ENCODE measurements at places on chromosomes 7 and 10.

DNA sequence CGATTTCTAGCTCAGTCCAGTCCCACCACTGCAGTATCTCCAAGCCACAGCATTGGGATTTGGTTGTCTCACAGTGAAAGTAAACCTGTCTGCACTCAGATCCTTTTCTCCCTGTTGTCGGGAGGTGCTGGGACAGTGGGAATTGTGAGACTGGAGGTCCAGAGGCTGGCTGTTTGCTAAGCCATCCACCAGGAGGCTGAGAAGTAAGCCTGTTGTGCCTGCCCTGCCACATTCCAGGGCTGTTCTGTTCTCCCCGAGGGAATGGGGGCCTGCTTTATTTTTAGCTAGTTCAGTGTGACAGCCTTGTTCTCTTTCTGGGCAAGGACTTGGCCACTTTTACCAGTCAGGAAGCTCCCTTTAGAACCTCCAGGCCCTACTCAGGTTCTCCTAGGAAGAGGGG is 54.9 kb downstream of the HK1 start:
- no peak for DNase-seq

DNA sequence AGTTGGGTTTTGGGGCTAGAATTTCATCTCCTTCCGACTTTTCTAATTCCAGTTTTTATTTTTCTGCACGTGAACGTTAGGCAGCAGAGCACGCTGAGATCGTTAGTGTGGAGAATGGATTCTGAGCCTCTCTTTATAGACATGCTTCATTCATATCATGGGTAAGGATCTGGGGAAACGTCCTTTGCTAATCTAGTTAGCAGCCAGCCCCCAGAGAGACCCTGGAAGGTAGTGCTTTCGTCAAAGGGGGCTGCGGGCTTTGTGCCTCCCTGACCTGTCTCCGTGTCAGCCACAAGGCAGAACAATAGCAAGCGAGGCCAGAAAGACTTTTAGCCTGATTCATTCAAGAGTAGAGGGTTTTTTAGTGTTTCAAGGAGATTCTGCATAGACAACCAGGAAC is 196.3 kb upstream of the KLF6 start:
- no peak for DNase-seq

GRCh38 chr10:77201135-77202106 is 436.2 kb downstream of the KCNMA1 start:
- no peak for DNase-seq

DNA sequence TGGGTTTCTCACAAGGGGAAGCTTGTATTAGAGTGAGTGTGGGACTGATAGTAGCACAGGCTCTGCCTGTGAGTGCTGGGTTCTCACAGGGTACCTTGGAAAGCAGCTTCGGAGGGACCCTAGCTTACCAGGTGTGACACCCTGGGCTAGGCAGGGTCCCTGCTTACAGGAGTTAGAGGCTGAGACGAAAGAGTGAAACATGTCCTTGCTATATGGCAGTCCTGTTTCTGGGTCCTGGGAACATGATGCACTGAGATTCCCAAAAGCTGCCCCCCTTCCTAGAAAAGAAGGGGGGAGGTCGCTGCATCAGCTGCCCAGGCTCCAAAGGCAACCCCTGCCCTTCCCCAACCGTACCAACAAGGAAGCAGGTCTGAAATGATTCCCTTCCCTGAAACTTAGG is 6.3 kb upstream of the ARHGAP22 start:
- no peak for DNase-seq

- no peak for DNase-seq
These were observed 231.8 kb downstream of the WDR37 start for GRCh38 chr10:1287971-1288401.

DNA sequence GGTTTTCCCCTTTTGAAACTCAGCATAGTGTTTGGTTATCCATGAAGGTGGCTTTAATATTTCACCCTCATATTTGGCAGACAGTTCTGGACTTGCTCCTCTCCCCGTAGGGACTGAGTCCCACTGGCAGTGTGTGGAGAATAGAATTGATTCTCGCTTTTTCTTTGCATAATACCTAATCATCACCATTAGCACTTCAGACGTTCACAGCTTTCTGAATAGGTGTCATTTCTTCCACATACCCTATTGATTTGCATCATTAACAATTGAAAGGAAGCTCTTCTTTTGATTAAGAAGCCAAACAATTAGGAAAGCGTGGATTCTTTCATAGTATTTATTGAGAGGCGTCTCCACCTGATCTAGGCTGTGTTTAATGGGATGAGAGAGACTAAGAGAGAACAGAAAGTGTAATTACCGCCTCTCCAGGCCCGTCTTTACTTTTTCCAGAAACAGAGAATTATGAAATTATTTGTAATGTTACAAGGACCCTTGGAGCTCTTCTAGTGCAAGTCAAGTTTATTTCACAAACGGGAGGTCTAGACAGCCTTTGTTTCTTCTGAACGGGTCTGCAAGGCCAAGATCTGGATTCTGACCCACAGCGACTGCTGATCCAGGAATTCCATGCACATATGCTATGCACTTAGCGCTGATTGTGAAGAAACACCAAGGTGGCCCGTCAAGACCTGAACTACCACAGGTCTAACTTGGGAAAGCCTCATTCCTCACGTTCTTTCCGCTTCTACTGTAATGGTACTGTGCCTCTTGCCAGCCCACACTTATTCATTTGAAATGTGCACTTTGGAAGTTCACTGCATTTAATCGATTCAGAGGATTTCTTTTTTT is 249.9 kb upstream of the C7orf33 start:
- DNase-seq: no peak

- DNase-seq: no peak
These were observed 45.9 kb upstream of the PDLIM1 start for GRCh38 chr10:95336702-95337101.

DNA sequence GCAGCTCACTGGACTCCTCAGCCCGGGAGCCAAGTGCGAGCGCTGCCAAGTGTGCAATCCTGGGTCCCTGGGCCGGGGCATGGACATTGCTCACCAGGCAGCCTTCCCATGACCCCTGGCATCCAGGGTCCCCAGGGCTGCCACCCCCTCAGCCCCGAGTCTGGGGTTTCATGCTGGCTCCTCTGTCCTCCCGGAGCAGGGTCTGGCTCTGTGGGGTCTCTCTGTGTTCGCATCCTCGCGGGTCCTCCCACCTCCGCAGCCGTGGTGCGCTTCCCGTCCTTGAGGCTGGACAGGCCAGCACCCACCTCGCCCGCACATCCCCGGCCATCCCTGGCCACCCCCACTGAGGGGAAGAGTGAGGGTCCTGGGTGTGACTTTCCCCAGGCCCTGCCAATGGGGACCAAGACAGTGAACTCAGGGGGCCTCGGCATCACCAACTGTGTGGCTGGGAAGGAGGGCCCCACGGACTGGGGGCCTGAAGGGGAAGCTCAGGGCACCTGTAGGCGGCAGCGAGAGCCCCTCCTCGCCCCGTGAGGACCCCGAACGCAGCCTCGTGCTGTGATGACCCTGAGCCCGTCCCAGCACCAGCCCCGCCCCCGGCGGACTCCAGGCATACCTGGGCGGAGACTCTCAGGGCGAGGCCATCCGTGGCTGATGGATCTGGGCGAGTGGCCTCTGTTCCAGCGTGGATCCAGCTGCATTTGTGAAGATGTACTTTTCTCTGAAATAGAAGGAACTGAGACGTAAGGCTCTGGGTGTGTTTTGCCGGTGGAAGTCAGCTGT is 50.3 kb upstream of the CFAP46 start:
- no peak for DNase-seq

DNA sequence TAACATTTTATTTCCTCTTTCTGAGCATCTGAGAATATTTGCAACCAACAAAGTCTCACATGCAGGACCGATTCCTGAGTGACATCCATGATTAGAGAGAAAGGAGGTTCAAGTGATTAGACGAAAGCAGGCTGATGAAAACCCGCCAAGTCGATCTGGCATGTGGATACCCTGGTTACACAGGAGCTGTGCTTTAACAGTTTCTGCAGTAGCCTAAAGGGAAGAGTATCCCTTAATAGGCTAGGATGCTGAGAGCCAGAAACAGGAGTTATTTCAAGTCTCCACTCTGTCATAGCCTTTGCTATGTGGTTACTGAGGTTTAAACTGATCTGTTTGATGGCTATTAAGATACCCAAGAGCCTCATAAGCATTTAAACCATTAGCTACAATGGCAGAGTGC is 82.5 kb downstream of the PRKCQ start:
- DNase-seq: no peak

- DNase-seq: no peak
These were observed 36.2 kb downstream of the BAG3 start for GRCh38 chr10:119687192-119688032.

- no peak for DNase-seq
These were observed 99.0 kb upstream of the ITGB1 start for GRCh38 chr10:33056828-33057596.

DNA sequence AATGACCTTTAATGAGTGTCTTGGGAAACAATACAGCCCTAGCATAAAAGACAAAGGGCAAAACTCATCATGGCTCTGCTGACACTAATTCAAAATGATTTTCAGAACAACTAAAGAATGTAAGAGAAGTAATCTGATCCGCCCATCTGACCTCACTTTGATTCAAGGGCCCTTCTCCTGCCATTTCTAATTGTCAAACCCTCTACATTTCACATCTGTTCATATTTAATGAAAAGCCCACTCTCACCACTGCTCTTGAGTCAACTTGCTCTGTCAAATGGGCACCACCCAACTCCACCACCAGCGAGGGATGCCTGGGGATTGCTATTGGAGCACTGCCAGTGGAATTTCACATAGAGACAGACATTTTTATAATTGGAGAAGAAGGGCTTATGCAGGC is 639.2 kb downstream of the KCNMA1 start:
- no peak for DNase-seq

Data from NCI-H2081 (cell line).